ENCODE measurements at places on chromosomes 1 and 21. TPM values are rescaled to one million over a fixed set of nuclear protein-coding genes. Genes with fewer than 3 reads are reported as not detected.
A peak's percentile ranks its signal among the peaks of the same experiment; 100 is the strongest.

GRCh38 chr1:246208105-246208504 is 299.0 kb downstream of the SMYD3 start:
- DNase-seq, result no peak

DNA sequence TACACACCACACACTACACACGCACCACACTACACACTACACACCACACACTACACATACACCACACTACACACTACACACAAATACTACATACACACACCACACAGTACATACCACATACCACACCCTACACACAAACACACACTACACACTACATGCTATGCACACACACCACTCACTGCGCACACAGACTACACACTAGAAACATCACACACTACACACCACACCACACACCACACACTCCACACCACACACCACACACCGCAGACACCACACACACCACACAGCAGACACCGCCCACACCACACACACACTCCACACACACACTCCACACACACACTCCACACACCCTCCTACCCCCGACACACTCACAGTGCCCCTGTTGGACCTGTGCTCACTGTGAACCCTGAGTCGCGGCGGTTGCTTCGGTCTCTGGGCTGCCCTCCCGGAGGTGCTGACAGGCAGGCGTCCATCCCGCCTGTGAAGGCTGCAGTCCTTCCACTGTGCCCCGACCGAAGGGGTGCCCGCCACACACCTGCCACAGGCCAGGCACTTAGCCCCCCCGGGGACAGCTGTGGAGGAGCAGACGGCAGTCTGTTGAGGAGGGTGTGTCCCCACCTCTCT is 21.4 kb downstream of the TFF3 start:
- no peak for DNase-seq

DNA sequence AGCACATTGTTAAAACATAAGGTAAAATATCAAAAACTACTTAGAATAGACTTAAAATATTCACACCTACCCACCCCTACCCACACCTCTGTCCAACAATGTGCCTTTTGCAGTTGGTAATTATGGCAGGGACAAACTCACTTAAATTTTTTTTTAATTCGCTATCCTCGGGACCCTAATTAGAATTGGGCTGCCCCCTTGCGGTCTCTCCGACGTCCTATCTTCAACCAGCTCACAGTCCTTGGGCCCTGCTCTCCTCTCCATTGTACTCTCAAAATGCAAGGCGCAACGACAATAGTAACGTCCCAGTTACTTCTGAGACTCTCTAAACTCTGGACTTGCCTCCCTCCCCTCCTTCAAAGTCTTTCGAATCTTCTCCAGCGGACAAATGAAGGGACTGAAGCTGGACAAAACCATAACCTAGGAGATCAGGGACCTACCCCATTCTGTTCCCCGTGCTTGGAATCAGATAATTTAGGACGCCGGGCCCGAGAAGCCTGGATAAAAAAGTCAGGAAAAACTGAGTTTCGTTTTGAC is 1.1 kb upstream of the CIART start:
- DNase-seq, result peak; percentile 70

DNA sequence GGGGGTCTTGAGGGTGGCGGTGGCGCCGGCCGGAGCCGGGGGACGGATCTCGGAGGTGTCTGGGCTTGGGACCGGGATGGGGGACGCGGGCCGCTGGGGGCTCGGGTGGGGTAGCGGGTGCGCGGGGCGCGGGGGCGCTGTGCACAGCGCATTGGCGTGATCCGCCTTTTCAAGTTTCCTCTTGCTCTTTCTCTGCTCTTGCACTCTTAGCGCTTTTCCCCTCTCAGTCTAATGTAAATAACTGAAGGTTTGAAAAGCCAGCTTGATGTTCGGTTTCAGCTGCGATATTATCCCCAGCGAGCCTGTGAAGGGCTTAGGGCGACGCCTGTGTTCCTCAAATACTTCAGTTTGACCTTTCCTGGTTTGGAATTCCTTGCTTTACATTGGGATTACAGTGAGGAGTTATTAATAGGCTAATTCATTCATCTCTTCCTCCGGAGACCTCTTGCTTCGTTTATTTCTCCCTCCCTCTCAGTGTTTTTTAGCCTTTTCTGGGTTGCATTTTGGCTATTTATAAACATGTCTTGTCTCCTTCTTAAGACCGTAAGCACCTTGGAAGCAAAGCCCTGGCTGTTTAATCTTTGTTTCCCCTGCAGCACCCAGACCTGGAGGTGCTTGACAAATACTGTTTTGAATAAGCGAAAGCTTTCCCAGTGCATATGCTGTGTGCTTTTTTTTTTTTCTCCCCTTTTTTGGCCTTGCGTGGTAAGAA is 693 bp downstream of the RAB4A start:
- DNase-seq, result peak; percentile 32

- DNase-seq, result peak; percentile 43
Measured at GRCh38 chr1:9721606-9722377, 70.3 kb downstream of the PIK3CD start.

DNA sequence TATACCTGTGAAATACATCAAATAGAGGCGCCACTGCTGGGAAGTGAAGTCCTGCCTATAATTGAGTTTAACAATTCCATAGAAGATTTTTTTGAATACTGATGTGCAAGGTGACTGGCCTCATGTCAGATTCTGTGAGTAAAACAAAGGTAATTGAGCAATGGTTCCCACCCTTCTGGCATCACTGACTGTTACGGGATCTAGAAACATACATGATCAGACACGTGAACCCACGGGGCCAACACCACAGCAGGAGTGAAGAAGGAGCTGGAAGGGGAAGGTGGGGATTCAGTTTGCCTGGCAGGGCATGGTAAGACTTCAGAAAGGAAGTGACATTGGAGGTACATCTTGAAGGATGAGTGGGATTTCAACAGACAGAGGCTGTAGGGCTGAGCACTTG is 270.2 kb downstream of the DISC1 start:
- no peak for DNase-seq

GRCh38 chr1:4741876-4742423 is 87.5 kb downstream of the AJAP1 start:
- no peak for DNase-seq

- DNase-seq, result no peak
Measured at GRCh38 chr21:45862543-45863207, 118.9 kb upstream of the COL6A1 start.

- peak; percentile 73 for DNase-seq
Measured at GRCh38 chr1:192639607-192640368, 3.8 kb downstream of the RGS13 start.

- no peak for DNase-seq
Measured at GRCh38 chr1:39625462-39626273, 13.8 kb downstream of the HEYL start.

- no peak for DNase-seq
Measured at GRCh38 chr1:185699874-185700273, 34.3 kb upstream of the HMCN1 start.

The GRHL3 gene
- 0.67 TPM for polyA plus RNA-seq

The SLC22A15 gene
- 0.27 TPM for polyA plus RNA-seq

The CCDC185 gene
- not detected for polyA plus RNA-seq
